ENCODE measurements at places on chromosomes 1 and 21. TPM values are rescaled to one million over a fixed set of nuclear protein-coding genes. Genes with fewer than 3 reads are reported as not detected.

Gene SYNC
- total RNA-seq, result 0.18 TPM

Gene TMPRSS15
- total RNA-seq, result 0.25 TPM

Gene C1orf226
- total RNA-seq, result 6.7 TPM

Gene UHMK1
- total RNA-seq, result 19.4 TPM

Gene HECTD3
- 25.7 TPM for total RNA-seq

Gene SRRM1
- 220 TPM for total RNA-seq

Gene NADK
- 37.0 TPM for total RNA-seq

Gene NTRK1
- 1.6 TPM for total RNA-seq

Gene TMPRSS3
- not detected for total RNA-seq

Gene LAPTM5
- total RNA-seq, result not detected

Gene TAS1R3
- total RNA-seq, result 0.19 TPM

Gene PTCH2
- total RNA-seq, result 1.3 TPM

Gene C2CD4D
- total RNA-seq, result 0.82 TPM

Gene MRPS15
- 109 TPM for total RNA-seq

Gene KCNE1
- total RNA-seq, result 0.24 TPM

Gene SMPDL3B
- 10.1 TPM for total RNA-seq

Gene OR6K3
- total RNA-seq, result not detected

Gene SELL
- not detected for total RNA-seq

Gene ACOT11
- 6.3 TPM for total RNA-seq

Gene F13B
- not detected for total RNA-seq

Gene ASAP3
- 78.7 TPM for total RNA-seq

Gene GPATCH2
- total RNA-seq, result 24.6 TPM

Gene KIF26B
- total RNA-seq, result 21.0 TPM

Gene C1orf210
- total RNA-seq, result 10.4 TPM

Gene PSEN2
- total RNA-seq, result 21.5 TPM

Gene BRDT
- total RNA-seq, result 3.4 TPM

Gene ERO1B
- total RNA-seq, result 4.0 TPM

Gene ILDR2
- 0.38 TPM for total RNA-seq

Gene MRAP
- not detected for total RNA-seq

Gene MARK1
- 5.3 TPM for total RNA-seq

Gene KIF17
- total RNA-seq, result 8.0 TPM

Gene CASZ1
- 5.6 TPM for total RNA-seq

Gene UBL4B
- total RNA-seq, result not detected

Gene LCE1E
- not detected for total RNA-seq

Gene CACNA1S
- total RNA-seq, result not detected

Gene FHAD1
- total RNA-seq, result 4.4 TPM

Gene LAMTOR2
- total RNA-seq, result 84.4 TPM

Gene KCNH1
- 3.2 TPM for total RNA-seq

Gene MFAP2
- 176 TPM for total RNA-seq

Gene GNAT2
- total RNA-seq, result not detected

Gene PYHIN1
- total RNA-seq, result not detected

Gene SLAMF9
- not detected for total RNA-seq

Gene ASTN1
- total RNA-seq, result 0.95 TPM

Gene KCNA3
- 0.20 TPM for total RNA-seq

Gene EPS8L3
- not detected for total RNA-seq

Gene ADAMTS4
- 4.4 TPM for total RNA-seq

Gene NLRP3
- not detected for total RNA-seq

Gene IRF6
- total RNA-seq, result 20.9 TPM

Gene TMEM240
- 6.8 TPM for total RNA-seq

Gene RAD54L
- total RNA-seq, result 38.6 TPM

Gene SOAT1
- 41.9 TPM for total RNA-seq

Gene LCE2B
- total RNA-seq, result not detected

Gene IL6R
- 1.0 TPM for total RNA-seq

Gene KIF14
- 20.9 TPM for total RNA-seq

Gene PCBP3
- 3.3 TPM for total RNA-seq

Gene NIBAN1
- 5.1 TPM for total RNA-seq

Gene SPRR1B
- total RNA-seq, result not detected

Gene CHIA
- total RNA-seq, result not detected
